CD4-positive, alpha-beta T cell treated with Interleukin-21 for 1 hour (primary cell): ENCODE measurements at places on chromosomes 12 and 14.

GRCh38 chr12:114476159-114476558, 70.2 kb upstream of the TBX5 start:
- no peak for DNase-seq

GRCh38 chr12:94219622-94220302, 71.4 kb downstream of the PLXNC1 start:
- DNase-seq = no peak

DNA sequence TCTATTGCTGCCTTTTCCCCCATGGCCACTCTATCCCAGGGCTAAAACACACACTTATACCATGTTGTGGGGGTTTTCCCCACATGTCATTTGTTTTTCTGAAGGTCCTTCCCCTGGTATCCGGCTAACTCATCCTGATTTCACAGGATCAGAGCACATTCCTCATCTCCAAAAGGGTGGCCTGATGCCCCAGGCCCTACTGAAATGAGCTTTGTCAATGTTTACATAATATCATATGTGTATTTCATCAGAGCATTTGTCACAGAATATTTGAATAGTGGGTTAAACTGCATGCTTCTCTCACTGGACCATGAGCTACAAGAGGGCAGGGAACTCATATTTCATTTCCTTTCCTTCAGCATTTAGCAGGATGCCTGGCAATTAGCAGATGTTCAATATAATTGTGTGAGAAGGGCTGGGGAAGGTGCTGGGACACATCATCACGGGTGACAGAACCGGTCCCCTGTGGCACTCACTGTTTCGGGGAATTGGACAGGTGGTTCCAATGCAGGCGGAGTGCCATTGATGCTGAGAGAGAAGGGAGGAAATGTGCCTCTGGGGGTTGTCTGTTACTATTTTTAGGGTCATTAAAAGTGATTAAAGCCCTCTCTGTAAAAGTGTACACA, 26.8 kb downstream of the EMP1 start:
- DNase-seq = no peak

DNA sequence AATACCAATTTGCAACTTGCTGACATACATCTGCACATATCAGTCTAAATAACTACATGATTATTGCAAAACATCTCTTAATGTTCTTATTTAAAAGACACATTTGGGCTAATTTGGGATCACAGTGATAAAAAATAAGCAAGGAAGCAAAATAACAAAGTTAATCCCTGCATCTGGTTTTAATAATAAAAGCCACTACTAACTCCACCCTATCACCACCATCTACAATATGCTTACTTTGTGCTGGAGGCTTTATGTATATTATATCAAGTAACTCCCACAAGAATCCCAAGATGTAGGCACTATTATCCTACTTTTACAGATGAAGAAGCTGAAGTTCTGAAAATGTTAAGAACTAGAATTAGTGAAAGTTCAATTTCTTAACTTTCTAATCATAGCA, 45.7 kb downstream of the TAOK3 start:
- no peak for DNase-seq

DNA sequence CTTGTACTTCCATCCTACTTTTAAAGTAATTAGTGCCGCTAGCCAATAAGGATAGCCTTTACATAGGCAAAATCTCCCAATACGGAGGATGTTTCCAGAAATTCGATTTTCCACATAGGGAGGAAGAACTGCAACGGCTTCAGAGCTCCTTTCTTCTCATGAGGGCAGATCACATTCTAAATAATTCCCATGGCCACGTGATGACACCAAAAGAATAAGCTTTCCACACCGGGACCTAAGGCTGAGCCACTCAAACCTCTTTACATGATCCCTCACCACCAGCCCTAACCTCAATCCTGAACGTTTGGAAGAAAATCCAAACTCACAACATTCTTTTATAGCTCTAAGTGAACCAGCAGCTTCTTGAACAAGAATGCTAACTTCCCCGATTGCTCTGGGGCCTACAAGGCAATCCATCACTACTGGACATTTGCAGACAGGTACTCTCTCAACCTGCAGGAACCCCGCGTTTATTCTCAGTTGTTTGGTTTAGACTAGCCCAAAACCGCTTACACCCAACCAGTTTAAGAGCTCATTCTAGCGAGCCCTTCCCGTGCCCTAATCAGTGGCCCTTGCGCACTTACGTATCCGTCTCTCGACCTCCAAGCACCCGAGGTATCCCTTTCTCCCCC, 884 bp downstream of the CAPRIN2 start:
- DNase-seq = no peak

- peak; percentile 40 for DNase-seq
These were observed 27.3 kb downstream of the TTC5 start for GRCh38 chr14:20278414-20278813.

DNA sequence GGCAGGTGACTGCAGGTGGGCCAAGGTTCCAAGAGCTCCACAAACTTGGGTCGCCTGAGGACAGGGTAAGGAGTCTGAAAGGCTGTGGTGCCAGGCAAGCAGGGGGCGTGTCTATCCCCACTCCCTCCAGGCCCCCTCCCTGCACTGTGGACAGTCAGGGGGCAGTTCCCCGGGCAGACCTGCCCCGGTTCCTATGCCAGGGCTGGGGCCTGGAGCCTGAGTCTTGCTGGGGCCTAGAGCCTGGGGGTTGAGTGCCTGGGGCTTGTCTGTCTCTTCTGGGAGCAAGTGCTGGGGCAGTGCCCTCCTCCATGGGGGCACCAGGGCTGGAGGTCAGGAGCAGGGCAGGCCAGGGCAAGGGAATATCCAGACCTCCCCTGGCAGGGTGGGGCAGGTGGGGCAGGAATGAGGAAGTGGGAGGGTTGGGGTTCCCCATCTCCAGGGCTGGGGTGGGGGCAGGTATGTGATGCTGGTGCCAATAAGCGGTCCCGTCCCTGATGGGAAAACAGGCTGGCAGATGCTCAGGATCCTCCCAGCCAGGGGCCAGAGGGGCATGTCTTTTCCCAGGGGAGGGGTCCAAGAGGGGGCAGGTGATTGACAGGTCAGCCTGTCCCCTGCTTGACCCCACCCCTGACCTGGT, 11.9 kb upstream of the TNFAIP2 start:
- DNase-seq = no peak

DNA sequence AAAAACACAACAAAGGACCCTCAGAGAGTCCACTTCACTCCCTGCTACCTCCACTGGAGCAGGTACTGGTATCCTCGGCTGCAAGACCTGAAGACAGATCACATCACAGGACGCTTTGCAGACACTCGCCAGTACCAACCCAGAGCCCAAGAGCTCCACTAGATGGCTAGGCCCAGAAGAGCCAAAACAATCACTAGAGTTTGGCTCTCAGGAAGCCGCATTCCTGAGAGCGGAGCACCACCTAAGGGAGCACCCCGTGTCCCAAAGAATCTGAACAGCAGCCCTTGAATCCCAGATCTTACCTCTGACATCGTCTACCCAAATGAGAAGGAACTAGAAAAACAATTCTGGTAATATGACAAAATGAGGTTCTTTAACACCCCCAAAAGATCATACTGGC, 399.8 kb downstream of the RAD51B start:
- DNase-seq = no peak

GRCh38 chr14:101791919-101792572, 30.5 kb downstream of the PPP2R5C start:
- DNase-seq = peak; percentile 62

DNA sequence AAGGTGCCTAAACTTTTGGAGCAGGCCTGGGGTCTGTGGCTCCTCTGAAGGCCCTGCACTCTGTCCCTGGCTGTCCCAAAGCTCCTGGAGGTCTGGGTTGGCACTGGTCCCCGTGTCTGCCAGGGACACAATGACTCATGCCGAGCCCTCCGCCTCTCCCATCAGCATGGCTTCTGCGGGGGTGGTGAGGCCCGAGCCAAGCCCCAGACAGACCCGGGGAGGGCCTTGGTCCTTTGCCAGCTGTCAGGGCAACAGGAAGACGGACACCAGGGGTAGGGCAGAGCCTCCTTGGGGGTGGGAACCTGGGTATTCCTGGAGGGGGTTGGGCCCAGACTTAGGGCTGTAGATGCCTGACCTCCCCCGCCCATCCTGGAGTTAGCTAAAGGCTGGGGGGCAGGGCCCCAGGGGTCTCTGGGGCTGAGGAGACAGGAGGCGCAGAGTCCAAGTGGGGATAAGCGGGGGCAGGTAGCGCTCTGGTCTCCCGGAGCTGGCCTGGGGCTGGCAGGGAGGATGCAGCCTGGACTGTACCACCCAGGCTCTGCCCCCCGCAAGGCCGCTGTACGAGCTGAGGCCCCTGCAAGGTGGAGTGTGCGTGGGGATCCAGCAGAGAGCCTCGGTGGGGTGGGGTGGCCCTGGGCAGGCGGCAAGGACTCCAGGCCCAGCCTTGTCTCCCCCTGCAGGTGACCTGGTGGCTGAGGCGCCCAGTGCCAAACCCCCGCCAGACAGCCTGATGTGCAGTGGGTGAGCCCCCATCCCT, 16.4 kb upstream of the PUS1 start:
- no peak for DNase-seq

GRCh38 chr14:103854822-103855733, 7.7 kb upstream of the PPP1R13B start:
- no peak for DNase-seq

- no peak for DNase-seq
These were observed 7.4 kb upstream of the SNAPC1 start for GRCh38 chr14:61754627-61755381.
